ENCODE measurements at places on chromosomes 5 and 9.

GRCh38 chr5:151949701-151950308 lies 25.2 kb upstream of the GLRA1 start:
- no peak for DNase-seq

- no peak for DNase-seq
Observed at GRCh38 chr9:131609099-131609830, 63.9 kb downstream of the PRRT1B start.

DNA sequence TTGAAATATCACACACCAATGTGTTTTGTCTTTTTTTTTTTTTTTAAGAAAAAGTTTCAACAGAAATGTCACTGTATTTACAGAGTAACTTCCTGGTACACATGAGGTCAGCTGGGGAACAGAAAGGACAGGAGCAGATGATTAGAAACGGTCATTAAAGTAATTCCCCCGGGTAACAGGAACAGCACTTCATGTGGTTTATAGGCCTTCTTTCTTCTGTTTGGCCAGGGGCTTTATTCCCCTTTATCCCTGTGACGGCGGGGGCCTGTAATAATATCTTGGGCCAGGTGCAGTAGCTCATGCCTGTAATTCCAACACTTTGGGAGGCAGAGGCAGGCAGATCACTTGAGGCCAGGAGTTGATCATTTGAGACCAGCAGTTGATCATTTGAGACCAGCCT lies 30.5 kb upstream of the MSH3 start:
- DNase-seq: no peak

- no peak for DNase-seq
Observed at GRCh38 chr9:111798786-111799185, 4.0 kb upstream of the SHOC1 start.

DNA sequence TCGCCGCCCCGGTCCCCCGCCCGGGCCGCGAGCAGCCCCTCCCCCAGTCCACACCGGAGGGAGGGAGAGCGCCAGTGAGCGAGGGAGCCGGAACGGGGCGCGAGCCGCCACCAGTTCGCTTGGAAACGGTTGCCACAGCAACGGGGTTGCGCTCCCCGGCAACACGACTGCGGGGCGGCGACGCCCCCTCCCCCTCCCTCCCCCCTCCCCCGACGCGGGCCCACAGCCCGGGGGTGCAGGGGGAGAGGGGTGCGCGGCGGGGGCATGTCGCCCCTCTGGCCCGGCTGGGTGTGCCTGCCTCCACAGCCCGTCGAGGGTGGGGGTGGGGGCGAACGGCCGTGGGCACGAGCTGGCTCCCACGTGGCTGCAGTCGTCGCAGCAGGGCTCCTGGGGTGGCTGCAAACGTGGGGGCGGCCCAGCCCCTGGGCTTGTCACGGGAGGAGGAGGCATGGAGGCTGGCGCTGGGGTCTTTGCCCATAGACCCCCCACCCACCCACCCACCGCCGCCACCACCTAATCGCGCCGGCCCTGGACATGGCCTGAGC lies 524 bp downstream of the PRR7 start:
- no peak for DNase-seq

DNA sequence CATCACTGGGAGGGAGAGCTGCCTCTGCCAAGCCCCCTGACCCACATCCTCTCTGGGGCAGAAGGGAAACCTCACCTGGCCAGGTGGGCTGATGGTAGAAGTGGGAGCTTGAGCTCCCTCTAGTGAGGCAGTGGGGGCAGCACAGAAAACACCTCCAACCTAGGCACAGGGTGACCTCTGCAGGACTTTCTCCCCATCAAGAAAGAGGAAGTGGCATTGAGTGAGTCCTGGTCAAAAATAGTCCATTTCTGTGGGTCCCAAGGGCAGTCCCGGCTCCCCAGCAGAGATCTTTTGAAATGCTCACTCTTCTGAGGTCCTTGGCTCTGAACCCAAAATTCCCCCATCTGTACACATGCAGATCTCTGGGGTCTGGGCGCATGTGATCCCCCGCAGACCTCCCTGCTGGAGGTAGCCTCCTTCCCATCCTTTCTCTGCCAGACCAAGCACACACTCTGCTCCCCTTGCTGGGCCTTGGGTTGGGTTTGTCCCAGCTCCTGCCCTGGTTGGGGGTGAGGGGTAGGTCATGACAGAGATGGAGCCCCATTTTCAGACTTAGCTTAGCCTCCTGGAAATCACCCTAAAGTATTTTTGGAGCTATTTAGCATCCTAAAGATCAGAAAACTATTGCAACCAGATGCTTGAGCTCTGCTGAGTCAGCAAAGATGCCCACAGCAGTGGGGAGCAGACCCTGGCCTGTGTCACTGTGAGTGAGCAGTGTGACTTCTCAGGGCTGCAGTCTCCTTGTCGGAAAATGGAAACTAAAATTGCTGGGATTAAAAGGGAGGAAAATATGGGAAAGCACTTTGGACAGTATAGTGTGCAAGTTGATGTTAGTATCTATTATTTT lies 41.6 kb upstream of the LCP2 start:
- DNase-seq: peak; percentile 34

DNA sequence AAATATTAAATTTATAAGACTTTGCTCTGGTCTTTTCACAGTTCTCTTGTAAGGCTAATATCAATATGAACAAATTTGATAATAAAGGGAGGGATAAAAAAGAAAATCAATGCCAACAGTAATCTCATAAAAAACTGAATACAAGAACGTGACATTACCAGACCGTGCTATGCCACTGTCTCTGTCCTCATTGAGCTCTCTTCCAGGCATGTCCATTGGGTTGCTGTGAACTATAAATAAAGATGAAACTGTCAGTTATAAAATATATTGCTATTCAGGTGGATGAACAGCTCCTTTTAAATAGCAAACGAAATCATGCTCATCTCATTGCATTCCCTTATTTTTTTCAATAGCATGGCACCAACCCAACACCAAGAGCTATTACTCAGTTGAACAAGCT lies 74.0 kb upstream of the RAPGEF6 start:
- no peak for DNase-seq

GRCh38 chr5:56588636-56589480 lies 226.5 kb upstream of the MAP3K1 start:
- no peak for DNase-seq

DNA sequence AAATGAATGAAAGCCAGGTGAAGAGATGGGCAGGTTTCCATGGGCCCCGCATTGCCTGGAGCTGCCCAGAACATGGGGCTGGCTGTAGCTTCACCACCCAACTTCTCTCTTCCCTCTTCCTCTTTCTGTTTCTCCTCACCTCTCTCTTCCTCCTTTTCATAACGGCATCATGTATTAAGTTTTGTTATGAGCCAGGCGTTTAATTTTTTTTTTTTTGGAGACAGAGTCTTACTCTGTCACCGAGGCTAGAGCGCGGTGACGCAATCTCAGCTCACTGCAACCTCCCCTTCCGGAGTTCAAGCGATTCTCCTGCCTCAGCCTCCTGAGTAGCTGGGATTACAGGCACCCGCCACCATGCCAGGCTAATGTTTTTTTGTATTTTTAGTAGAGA lies 13.0 kb upstream of the SPINK4 start:
- DNase-seq: no peak

- no peak for DNase-seq
Observed at GRCh38 chr5:163508753-163509152, 3.3 kb downstream of the MAT2B start.

DNA sequence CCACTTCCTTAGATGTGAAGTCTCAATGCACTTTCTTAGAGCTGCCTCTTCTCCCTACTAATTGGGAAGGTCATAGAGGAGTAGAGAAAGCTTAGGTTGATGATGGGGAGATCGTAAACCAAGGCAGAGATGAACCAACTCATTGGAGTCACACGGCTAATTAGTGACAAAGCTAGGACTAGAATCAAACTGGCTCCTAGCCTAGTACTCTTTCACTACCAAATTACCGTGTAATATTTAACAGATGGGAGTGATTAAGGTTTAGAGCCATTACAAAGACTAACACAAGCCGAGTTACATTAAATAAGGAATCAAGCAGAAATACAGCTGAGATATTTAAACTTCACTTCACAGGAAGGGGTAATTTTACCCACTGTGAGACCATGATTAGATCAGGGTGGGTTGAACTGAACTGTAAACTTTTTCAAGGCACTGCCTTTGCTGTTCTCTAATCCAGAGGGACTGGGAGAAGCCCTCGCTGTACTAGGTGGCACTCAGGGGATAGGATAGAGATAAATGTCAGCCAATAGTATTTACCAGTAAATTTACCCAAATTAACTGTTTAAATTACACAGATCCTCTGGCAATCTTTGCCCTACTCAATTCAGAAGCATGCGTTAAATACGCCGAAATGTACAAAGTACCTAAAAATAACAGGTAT lies 166.4 kb upstream of the PIK3R1 start:
- no peak for DNase-seq

DNA sequence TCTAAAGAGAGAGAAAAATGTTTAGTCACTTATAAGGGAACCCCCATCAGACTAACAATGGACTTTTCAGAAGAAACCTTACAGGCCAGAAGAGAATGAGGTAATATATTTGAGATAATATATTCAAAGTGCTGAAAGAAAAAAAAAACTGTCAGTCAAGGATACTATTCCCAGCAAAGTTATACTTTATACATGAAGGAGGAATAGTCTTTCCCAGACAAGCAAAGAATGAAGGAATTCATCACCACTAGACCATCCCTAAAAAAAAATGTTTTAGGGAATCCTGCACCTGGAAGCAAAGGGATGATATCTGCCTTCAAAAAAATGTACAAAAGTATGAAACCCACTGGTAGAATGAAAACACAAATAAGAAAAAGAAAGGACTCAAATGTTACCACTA lies 37.5 kb upstream of the SH3TC2 start:
- no peak for DNase-seq

DNA sequence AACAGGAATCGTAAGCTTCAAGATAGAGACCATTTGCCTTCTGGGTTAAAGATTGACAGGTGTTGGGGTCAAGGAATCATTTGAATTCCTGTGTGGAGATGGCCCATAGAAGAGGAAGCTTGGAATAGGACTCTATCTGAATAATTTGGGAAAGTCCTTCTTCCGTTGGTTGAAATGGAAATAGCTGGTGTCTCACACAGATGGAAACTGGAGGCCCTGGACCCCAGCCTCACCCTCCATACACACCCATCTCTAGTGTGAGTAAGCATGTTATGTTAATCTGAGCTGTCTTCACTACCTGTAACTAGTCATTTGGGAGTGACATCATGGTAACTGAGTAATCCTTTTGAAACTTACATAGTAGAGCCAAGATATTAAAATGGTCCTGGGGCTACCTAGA lies 184.4 kb downstream of the CD180 start:
- no peak for DNase-seq

DNA sequence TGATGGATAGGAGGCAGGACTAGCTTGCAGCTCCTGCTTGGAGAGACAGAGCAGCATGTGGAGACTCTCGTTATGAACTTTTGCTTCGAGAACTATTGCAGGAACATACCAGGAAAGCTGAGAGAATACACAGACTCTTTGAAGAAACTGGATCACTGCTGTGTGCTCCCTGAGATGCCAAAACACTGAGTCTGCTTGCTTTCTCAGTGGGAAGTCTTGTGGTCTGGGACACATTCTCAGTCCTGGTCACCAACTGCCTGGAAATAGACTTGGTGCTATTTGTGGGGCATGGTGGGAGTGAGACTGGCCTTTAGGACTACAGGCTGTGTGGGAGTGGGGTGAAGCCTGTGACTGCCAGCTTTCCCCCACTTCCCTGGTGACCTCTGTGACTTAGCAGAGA lies 252.6 kb downstream of the MED10 start:
- DNase-seq: no peak

- no peak for DNase-seq
Observed at GRCh38 chr5:126883564-126884245, 106.8 kb downstream of the LMNB1 start.

GRCh38 chr9:18255158-18255629 lies 218.8 kb upstream of the ADAMTSL1 start:
- DNase-seq: peak; percentile 62

GRCh38 chr5:172361566-172362238 lies 78.1 kb upstream of the UBTD2 start:
- no peak for DNase-seq

DNA sequence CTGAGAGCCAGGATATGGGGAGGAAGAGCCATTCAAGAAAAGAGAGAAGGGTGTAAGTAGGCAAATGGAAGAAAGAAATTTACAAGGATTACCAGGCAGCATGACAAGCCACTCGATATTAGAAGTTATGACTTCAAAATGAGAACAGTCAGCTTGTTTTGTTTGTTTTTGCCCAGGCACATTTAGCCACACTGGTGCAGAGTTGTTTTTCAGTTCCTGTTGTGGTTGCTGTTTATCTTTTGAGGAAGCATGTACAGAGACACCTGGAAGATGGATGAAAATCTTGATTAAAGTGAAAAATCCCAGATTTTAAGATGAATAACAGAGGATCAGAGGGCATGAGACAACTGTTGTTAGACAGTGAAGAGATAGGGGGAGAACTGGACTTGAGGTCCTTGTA lies 199.1 kb downstream of the MTRR start:
- DNase-seq: no peak

- no peak for DNase-seq
Observed at GRCh38 chr5:34409373-34409772, 246.8 kb upstream of the RAI14 start.

GRCh38 chr5:61777292-61777691 lies 445.2 kb downstream of the ZSWIM6 start:
- DNase-seq: no peak

DNA sequence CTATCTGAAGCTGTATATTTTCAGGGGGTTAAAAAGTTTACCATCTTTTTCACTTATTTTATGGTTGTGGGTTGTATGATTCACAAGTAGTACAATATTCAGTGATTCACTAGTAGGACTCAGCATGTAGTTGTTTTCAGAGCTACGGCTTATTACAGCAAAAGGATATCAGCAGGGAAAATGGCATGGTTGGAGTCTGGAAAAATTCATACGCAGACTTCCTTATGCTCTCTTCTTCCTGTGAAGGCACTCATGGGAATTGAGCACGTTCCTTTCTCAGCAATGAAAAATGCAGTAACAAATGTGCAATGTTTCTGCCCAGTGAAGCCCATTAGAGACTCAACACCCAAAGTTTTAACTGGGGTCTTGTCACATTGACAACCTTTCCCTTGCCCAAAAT lies 250.5 kb downstream of the KCNN2 start:
- no peak for DNase-seq

DNA sequence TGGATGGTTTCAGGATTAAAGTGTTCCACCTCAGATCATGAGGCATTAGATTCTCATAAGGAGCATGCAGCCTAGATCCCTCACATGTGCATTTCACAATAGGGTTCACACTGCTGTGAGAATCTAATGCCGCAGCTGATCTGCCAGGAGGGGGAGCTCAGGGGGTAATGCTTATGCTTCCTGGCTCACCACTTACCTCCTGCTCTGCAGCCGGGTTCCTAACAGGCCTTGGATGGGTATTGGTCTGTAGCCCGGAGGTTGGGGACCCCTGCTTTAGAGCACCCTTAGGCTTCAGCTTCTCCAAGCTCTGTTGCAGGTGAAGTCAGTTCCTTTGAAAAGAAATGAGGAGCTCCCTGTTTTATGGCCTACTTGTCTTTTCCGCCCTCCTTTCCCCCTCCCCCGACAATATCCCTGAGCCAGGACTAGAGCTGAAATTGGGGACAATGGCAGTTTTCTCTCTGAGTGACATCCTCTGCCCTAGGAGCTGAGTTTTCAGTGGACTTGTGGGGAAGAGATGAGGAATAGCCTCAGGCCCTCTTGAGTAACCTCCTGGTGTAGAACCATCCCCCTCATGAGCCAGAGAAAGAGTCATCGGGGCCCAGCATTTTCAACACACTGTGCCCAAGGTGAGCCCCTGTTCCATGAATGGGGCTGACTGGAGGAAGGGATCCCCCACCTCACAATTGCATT lies 16.2 kb upstream of the MAT2B start:
- DNase-seq: no peak

Data from activated CD4-positive, alpha-beta T cell treated with anti-CD3 and anti-CD28 coated beads for 24 hours (primary cell).